Hair follicle dermal papilla cell (primary cell): ENCODE measurements at places on chromosomes 7 and 10. TPM values are rescaled to one million over a fixed set of nuclear protein-coding genes. Genes with fewer than 3 reads are reported as not detected.

The PRLHR gene
- not detected in 2 replicates for total RNA-seq

The OR2A42 gene
- under 0.01 TPM in 1 of 2 replicates, not detected in the other for total RNA-seq

The MBL2 gene
- total RNA-seq: not detected in 2 replicates

The TDRD1 gene
- total RNA-seq: 3.3 and 4.7 TPM in 2 replicates

The SDHAF3 gene
- 4.1 and 5.1 TPM in 2 replicates for total RNA-seq

The CACNB2 gene
- total RNA-seq: 0.73 and 0.97 TPM in 2 replicates
